ENCODE measurements at places on chromosomes 11 and 22.
A peak's percentile ranks its signal among the peaks of the same experiment; 100 is the strongest.

GRCh38 chr11:2567026-2567671 lies 122.3 kb downstream of the KCNQ1 start:
- DNase-seq, result no peak

- DNase-seq, result no peak
Observed at GRCh38 chr22:45717789-45718188, 46.2 kb downstream of the ATXN10 start.

- no peak for DNase-seq
Observed at GRCh38 chr11:11036185-11036847, 178.5 kb upstream of the ZBED5 start.

- no peak for DNase-seq
Observed at GRCh38 chr11:28209906-28210305, 101.7 kb downstream of the METTL15 start.

- no peak for DNase-seq
Observed at GRCh38 chr11:33557201-33557600, 143.4 kb downstream of the C11orf91 start.

GRCh38 chr11:34886609-34887008 lies 29.6 kb downstream of the APIP start:
- no peak for DNase-seq

GRCh38 chr11:31139479-31139878 lies 230.1 kb downstream of the DCDC1 start:
- DNase-seq, result no peak

DNA sequence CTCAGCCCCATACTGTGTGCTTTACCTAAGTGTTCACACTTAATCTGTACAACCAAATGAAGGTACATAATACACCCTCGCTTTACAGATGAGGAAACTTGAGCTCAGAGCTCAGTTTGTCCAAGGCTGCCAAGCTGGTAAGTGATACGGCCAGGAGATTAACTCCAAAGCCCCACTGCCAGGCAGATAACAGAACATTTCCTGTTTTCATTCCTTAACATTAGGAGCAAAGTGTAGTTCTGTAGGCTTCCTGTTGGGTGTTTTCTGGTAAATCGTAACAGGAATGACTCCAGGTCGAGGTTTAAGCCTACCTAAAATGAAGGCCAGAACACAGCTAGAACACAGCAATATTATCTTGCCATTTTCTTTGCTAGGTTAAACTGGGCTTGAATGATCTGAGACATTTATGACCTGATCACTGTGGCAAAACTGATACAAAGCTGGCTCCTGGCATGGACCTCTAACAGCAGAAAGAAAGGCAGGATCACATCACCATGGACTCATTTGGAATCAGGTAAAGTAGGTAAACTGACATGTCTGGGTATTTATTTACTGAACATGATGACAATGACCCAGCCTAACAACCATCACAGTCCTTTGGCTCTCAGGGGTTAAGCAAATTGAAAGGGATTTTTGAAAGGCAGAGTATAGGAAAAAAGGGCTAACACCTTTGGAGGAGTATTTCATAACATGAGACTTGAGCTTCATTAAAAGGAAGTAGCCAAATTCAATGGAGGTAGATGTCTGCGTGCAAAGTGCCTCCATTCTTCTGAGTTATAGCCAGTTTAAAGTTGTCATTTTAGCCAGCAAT lies 3.9 kb upstream of the NUP50 start:
- DNase-seq, result no peak

DNA sequence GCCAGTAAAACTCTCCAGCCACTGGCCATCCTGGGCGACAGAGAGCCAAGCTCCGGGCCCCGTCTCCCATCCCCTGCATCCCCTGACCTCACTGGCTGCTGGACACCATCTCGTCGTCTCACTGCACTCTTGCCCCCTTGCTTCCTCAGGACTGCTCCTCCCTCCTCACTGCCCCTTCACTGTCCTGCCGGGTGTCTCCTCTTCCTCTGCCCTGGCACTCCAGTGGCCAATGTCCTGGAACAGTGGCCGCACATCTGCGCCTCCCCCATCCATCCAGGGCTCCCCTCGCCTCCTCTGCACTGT lies 800.4 kb downstream of the BRD1 start:
- no peak for DNase-seq

- DNase-seq, result no peak
Observed at GRCh38 chr11:119433358-119433725, 10.4 kb upstream of the THY1 start.

DNA sequence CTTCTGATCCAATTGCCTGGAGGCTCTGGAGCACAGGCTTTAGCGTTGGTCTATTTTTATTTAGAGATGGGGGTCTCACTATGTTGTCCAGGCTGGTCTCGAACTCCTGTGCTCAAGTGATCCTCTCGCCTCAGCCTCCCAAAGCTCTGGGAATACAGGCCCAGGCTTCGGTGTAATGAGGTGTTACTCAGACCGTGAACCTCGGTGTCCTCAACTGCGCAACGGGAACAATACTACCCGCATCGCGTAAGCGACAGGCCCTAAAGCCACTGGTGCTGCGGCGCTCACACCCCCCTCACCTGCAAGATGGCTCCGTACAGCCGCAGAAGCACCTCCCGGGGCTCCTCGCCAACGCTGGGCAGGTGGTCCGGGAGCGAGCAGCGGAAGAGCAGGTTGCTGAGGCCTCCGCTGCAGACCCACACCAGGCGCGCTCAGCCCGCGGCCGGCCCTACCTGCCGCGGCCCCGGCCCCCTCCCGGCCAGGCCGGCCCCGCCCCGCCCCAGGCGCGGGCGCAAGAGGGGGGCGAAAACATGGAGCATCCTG lies 628 bp downstream of the CHKB start:
- no peak for DNase-seq

- no peak for DNase-seq
Observed at GRCh38 chr11:8234425-8234821, 29.3 kb downstream of the LMO1 start.

GRCh38 chr11:44950625-44951476 lies at the start of gene TP53I11:
TSS of gene TP53I11 (minus strand) at chr11:44950883. CDS start at chr11:44938335, 12,548 bp downstream.
- no peak for DNase-seq

- no peak for DNase-seq
Observed at GRCh38 chr22:18005201-18005926, 19.0 kb downstream of the MICAL3 start.

GRCh38 chr11:117410861-117411710 lies 83.4 kb downstream of the CEP164 start:
- DNase-seq, result no peak

DNA sequence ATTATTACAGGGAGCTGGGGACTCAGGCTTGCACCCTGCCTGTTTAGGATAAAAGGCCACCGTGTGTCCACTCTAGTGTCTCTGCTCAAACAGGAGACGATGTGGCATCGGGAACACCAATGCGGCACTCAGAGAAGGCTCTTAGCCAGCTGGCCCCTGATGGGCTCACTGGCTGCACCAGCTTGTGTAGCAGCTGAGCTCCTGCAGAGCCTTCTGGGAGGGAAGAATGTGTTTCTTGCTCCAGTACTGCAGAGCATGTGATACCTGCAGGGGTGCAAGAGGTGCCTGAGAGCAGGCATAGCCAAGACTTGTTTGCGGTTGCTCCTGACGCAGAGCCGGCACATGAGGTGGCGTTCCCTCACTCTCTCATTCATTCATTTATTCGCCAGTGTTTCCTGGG lies 44.4 kb upstream of the KCNQ1OT1 start:
- no peak for DNase-seq

GRCh38 chr11:5818245-5818886 lies 9.6 kb downstream of the OR52N2 start:
- DNase-seq, result no peak

- no peak for DNase-seq
Observed at GRCh38 chr11:10305964-10306918, 1.4 kb downstream of the ADM start.

DNA sequence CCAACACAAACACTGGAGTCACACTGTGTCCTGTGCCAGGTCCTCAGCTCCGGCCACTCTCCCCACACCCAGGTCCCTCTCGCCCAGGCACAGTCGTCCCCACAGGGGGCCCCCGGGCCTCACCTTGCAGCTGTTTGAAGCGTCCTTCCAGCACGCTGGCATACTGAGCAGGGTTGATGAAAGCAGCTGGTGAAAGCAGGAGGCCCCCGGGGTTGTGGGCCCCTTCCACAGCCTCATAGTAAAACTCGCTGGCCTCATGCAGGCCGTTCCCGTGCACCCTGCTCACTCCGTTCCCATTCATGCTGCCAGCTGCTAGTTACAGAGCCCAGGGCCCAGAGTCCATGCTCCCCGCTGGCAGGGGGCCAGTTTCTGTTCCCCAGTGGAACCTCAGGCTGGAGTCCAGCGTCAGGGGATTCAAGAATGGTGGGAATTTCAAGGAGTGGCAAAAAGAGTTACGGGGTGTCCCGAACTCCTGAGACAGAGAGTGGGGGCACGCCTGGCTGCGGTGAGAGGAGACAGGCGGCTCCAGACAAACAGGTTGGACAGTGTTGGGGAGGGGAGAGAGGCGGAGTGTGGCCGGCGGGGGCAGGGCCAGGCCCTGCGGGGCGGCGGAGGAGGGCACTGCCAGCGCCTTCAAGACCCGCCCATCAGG lies 10.6 kb downstream of the SPTBN2 start:
- DNase-seq, result no peak

DNA sequence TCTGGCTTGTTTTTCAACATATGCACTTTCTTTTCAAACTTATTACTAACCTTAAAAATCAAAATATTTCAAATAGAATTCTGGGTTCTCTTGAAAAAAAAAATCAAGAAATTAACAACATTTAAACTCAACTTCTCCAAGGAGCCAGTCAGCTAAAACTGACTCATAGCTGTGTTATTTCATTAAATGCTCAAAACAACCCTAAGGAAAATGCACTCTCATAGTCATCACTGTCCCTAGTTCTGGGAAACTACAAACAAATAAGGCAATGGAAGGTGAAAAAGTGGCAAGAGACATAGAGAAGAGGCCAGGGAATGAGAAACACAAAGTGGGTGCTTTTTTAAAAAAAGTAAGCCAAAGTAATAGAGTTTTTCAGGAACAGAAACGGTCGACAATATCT lies 4.1 kb upstream of the ARHGAP20 start:
- DNase-seq, result no peak

- no peak for DNase-seq
Observed at GRCh38 chr11:119778391-119779194, 49.6 kb upstream of the NECTIN1 start.

- DNase-seq, result no peak
Observed at GRCh38 chr22:43852573-43853327, 9.6 kb downstream of the SULT4A1 start.

GRCh38 chr11:12973528-12974181 lies 35.5 kb upstream of the RASSF10 start:
- no peak for DNase-seq

DNA sequence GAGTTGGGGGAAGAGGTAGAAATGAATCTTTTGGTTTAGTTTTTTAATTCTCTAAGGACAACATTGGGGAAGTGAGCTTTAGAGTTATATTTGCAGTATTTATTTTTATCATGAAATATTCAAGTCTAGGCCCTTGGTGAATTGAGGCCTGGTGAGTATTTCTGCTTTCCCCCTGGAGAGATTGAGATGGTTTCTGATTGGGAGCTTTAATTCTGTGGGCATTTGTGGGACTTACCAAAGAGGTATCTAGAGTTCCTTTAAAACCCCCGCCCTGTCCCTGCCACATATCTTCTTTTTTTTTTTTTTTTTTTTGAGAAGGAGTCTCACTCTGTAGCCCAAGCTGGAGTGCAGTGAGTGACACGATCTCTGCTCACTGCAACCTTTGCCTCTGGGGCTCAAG lies 9.6 kb downstream of the ACO2 start:
- no peak for DNase-seq

GRCh38 chr11:134349109-134349801 lies 17.5 kb downstream of the GLB1L2 start:
- no peak for DNase-seq

DNA sequence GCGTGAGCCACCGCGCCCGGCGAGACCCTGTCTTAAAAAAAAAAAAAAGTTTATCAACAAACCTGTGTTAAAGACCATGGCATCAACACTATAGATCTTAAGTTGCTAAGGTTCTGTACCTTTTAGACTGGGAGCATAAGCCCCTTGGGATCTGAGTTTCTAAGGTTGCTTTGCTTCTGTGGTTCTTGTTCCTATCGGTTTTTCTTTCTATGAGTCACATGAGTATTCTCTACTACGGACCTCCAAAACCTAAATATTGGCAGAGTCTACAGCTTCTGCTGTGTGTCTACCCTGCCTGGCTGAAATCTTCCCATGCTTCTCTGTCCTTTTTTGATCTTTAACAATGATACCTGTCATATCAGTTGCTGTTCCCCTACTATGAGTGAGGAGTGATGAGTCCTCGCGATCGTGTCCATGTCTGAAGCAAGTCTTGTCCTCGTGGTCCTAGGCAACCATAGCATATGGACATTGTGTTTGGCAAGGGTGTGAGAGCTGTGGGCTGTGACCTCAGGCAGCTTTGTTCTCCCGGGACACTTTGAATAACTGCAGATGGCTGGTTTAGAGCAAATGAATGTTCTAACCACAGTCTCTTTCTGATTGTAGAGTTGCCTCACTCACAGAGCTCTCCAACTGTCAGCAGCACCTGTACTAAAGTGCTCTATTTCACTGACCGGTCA lies 9.0 kb upstream of the DLAT start:
- no peak for DNase-seq

- DNase-seq, result no peak
Observed at GRCh38 chr22:49229483-49230193, 598.0 kb downstream of the BRD1 start.

DNA sequence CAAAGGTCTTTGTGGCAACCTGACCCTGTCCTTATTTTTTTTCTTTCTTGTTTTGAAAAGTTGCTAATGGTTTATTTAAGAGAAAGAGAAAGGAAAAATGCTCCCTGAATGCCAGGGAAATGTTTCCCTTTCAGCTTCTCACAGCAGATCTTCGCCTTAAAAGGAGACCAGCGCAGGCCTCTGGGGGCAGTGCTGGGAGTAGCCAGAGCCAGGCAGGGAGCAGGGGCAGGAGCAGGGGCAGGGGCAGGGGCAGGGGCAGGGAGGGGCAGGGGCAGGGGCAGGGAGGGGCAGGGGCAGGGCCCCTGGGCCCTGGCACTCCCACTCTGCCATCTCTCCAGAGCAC lies 5.1 kb downstream of the MOB2 start:
- no peak for DNase-seq

GRCh38 chr11:16356761-16357393 lies 531 bp upstream of the SOX6 start:
- no peak for DNase-seq

DNA sequence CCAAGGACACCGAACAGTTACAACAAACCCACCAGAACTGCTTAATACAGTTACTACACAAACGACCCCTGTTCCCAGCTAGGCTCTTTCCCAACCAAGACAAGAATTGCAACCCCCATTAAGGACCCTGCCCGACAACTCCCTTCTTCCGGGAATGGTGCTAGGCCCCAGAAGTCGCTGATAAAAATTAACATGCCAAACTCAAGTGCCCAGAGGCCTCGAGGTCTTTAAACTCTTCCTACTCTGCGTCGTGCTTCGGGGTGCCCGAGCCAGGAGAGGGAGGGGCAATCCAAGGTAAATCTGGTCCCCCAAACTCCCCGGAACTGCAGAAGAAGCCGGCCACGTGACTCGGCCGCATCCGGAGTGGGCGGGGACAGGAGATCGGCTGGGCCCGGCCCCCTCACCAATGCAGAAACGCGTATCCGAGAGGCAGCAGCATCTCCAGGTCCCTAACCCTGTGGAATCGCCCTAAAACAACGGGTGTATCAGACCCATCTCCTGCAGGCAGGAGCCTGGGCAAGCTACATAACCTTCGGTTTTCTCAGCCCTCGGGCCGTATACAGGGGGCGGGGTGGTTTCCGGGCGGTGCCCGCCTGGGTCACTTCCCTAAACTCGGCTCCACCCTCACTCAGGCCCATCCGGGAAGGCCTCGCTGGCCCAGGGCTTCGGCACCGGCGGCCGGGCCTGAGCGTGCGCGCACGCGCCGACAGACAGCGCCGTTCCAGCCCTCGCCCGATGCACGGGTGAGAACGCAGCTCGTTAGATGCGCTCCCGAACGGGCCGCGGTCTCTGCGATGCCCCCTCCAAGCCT lies 1.1 kb downstream of the CFL1 start:
- peak; percentile 75 for DNase-seq
